Fibroblast of gingiva (primary cell): ENCODE measurements at places on chromosomes 6 and 20.

GRCh38 chr20:34066476-34067090 is 45.5 kb downstream of the EIF2S2 start:
- peak; percentile 72 for DNase-seq

GRCh38 chr6:12348530-12349511 is 58.7 kb downstream of the EDN1 start:
- peak; percentile 55 for DNase-seq

DNA sequence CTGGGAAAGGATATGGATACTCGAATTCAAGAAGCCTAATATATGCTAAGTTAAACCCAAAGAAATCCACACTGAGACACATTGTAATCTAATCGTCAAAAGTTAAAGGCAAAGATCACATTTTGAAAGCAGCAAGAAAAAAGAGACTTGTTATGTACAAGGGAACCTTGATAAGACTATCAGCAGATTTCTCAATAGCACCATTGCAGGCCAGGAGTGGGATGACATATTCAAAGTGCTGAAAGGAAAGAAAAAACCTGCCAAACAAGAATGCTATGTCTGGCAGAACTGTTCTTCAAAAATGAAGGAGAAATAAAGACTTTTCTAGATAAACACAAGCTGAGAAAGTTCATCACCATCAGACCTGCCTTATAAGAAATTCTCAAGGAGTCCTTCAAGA is 75.2 kb downstream of the COL21A1 start:
- no peak for DNase-seq

DNA sequence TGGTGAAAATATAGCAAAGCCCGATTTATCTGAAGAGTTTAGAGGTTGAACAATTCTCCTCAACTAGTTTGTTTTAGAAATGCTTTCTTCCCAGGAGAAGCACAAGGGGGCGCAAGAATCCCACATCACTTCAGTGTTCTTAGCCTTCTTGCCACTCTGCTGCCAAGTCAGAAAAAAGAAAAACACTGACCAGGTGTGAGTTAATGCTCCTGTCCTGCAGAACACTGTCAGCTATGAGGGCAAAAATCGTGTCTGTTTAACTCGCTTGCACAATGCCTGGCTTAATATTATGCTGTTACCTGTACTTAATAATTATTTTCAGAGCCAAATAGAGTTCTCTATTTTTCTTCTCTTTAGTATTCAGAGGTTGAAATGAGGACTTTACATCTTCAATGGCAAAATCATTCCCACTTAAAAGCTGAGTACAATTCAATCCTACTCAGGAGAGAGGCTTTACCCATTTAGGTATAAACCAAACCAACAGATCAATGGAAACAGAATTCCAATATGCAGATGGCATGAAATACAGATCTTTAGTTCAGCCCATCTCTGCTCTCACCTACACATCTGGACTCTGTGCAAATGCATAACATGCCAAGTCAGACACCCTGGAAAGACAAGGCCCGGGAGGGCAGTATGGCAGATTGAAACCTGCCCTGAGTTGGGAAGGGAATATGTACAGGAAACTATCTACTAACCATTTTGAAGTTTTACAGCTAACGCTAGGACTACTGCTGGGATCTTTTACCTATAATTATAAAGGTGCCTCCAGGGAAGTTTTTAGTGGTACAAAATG is 71.4 kb upstream of the TULP1 start:
- DNase-seq = peak; percentile 66

DNA sequence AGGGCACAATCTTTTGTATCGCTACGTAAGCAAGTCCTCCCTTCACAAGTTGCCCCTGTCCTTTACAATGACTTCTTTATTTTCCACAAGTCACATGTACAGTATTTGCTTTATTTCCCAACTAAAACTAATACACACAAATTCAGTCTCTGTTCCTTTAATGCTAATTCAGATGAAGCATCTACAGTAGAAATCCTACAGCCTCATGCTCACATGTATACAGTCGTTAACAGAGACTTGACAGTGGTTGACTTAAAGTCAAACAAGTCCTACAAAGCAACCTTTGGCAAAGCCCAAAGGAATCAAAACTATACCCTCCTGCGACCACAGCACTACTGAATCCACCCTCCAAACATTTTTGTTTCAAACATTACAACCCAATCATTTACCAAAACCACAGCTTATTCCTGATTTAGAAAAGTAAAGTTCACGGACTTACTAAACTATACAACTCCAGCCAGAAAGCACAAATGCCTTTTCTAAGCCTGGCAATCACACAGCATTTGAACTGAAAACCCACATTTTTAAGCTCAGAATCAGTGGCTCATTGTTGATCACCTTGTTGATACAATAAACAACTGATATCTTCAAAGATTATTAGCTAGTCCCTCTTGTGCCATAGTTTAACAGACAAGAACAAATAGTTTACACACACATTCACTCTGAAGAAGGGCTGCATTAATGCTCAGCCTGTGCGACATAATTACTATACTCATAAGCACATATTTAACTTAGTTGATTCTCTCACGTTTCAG is 70.9 kb upstream of the NHSL1 start:
- no peak for DNase-seq

DNA sequence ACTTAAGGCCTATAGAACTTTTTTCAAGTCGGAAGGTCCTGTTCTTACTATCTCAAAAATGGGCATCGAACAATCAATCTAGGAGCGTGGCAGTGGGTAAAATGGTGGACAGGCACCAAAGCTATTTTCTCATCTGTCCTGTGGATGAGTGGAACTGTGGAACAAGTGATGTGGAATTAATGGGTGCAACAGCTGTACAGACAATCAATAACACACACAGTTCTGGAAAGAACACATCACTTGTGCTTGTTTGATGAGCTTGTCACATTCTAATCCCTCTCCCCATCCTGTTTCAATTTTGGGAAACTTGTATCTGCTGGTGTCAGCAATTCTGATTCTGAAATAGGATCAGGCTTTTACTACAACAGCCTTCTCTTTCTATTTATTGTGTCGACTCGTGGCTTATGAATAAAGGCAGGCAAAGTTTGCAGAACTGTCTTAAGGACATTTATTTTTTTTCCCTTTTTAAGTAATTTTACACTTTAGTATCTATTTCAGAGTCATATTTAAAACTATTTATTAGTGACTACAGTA is 11.5 kb downstream of the RBM24 start:
- no peak for DNase-seq

DNA sequence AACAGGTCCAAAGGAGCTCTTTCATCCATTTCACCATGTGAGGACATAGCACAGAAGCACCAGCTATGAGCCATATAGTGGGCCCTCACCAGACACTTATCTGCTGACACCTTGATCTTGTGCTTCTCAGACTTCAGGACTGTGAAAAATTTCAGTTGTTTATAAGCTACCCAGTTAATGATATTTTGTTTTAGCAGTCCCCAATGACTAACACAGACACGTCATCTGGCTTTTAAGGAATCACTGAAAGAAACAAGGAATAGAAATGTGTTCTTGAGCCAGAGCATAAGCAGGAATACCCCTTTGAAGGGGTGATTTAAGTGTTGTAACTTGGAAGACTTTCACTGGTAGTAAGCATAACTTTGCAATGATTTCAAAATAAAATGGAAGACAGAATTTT is 214.7 kb upstream of the PTCHD4 start:
- DNase-seq = peak; percentile 4

GRCh38 chr20:57653546-57653900 is 33.3 kb upstream of the ZBP1 start:
- DNase-seq = no peak

DNA sequence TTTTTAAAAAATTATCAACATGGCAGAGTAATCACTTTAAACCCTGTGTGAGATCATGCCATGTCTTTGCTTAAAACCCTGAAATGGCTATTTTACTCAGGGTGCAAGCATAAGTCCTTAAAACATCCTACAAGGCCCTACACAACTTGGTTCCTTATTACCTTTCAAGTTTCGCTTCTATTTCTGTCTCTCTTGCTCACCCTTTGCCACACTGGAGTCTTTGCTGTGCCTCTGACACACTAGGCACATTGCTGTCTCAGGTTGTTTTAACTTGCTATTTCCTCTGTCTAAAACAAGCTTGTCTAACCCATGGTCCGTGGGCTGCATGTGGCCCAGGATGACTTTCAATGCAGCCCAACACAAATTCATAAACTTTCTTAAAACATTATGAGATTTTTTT is 55.6 kb downstream of the KIAA0408 start:
- no peak for DNase-seq

DNA sequence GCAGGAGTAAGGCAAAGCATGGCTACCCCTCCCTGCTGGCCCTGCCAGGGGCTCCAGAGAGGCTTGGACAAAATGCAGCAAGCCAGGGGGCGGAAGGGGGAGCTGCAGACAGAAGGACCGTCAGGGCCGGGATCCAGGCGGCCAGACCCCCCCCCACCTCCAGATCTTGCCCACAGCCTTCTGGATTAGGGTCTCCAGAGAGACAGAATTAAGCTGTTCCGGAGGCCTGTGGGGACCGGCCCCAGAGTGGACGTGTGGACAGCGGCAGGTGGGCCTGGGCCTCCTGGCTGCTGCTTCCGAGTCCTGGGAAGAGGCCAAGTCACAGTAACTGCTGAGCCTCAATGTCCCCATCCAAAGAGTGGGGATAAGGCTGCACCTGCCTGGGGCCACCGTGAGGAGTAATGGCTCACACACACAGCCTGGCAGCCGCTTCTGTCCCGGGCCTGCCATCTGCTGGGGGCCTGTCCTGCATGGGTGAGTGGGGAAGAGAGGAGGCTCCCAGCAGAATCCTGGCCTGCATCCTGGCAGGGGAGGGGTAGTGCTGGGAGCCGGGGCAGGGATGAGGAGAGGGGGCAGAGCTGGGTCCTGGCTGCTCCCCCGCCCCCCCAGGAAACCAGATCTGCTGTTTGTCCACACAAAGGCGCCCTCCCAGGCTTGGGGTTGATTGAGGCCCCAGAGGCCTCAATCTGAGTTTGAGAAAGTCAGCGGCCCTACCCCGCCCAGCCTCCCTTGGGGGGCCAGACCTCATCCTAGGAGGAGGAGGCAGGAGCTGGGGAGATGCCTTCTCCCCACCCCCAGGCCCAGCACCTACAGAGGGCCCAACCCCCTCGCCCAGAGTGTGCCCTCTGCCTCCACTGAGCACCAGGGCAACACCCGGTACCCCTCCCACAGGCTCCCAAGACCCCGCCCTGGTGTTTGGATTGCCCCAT is 3.9 kb downstream of the LAMA5 start:
- DNase-seq = no peak

- peak; percentile 78 for DNase-seq
These were observed 253.2 kb downstream of the UST start for GRCh38 chr6:148999929-149000468.

DNA sequence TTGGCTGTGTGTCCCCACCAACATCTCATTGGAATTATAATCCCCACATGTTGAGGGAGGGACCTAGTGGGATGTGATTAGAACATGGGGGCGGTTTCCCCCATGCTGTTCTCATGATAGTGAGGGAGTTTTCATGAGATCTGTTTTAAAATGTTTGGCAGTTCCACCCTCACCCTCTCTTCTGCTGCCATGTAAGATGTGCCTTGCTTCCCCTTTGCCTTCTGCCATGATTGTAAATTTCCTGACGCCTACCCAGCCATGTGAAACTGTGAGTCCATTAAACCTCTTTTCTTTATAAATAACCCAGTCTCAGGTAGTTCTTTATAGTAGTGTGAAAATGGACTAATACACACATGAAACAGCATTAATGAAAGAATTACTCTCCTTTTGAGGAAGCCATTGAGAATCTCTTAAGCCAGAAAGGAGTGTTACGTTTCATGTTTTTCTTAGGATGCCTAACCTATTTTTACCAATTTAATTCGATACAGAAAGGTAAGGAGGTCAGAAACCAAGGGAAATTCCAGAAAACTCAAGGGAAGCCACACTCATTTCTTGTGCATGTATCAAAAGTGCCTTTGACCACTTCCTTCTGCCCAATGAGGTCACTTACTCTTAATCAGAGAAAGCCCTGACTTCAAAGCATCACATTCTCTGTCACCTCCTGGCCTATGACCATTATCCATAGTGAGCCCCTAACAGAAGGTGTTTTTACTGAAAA is 24.7 kb upstream of the HINT3 start:
- DNase-seq = no peak

DNA sequence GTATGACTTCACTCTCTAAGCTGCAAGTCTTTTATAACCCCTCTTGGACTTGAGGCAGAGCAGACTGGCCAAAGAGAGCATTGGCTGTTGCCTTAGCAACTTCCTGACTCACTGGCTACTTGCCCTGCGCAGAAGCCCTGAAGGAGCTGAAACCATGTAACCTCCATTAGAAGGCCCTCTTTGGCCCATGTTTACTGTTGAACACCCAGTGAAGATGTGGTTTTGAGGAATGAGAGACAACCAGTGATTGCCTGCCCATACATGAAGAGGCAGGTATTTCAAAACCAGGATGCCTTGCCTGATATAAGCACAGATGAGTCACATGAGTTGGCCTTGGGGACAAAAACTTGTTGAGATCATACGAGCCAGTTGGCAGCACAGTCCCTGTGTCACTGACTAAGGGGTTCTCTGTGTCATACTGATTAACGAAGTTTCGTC is 182.5 kb downstream of the EDN1 start:
- DNase-seq = peak; percentile 68

DNA sequence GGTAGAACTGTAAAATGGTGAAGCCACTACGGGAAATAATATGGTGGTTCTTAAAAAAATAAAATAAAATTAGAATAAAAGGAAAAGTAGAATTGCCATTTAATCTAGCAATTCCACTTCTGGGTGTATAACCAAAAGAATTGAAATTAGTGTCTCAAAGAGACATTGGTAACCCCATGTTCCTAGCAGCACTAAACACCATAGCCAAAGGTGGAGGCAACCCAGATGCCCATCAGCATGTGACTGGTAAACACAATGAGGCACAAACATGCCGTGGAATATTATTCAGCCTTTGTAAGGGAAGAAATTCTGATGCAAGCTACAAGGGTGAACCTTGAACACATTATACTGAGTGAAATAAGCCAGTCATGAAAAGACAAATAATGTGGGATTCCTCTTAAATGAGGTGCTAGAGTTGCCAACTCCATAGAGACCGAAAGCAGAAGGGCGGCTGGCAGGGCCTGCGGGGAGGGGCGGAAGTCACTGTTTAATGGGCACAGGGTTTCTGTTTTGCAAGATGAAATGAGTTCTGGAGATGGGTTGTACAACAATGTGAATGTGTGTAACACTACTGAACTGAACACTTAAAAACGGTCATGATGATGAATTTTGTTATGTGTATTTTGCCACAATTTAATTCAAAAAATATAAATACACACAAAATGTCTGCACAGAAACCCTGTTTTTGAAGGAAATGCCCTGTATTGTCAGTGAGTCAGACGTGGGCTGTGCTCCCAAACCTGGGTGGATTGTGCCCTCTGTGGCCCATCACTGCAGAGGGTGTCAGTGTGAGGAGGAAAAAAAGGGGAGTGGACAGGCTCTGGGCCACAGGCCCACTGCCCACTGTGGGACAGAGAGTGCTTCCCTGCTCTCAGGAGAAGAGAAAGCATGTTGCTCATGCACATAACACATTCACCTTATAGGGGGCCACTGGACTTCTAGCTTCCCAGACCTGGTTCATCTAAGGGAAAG is 49.6 kb upstream of the CD93 start:
- no peak for DNase-seq

DNA sequence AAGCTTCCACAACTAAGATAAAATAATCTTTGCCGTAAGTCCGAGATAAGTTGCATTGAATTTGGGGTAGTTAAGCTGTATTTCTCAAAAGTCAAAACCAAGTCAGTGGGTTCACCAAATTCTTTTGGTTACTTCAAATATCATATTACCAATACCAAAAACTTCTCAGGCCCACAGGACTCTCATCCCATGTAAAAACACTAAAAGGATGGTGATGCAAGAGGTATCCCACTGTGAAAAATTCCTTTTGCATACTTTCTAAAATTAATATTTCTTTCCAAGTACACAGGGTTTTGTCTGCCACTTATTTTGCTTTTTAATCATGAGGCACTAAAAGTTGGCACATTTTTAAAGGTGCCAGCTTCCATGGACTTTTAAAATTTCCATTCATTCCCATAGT is 151.3 kb downstream of the GJA10 start:
- DNase-seq = no peak

GRCh38 chr6:104322841-104323240 is 536.9 kb downstream of the HACE1 start:
- DNase-seq = no peak
